ENCODE measurements at places on chromosomes 1 and 21. TPM values are rescaled to one million over a fixed set of nuclear protein-coding genes. Genes with fewer than 3 reads are reported as not detected.

The C4BPB gene
- total RNA-seq = not detected

The FAM151A gene
- not detected for total RNA-seq

The CD160 gene
- total RNA-seq = not detected

- no peaks in the 10 kb centered on the region for H3K27me3 ChIP-seq
- no peak for DNase-seq
- no peak overlapping the region for H3K27ac ChIP-seq
- H3K36me3 ChIP-seq = peaks cover 58% of the 10 kb centered on the region
- no peak overlapping the region for H3K4me3 ChIP-seq
Observed at GRCh38 chr1:31627930-31628559, 10.6 kb downstream of the HCRTR1 start.

- H3K4me1 ChIP-seq = peaks cover 45% of the 10 kb centered on the region
- no peak overlapping the region for H3K4me3 ChIP-seq
- H3K27ac ChIP-seq = no peak overlapping the region
Observed at GRCh38 chr1:27592931-27593677, 10.8 kb downstream of the AHDC1 start.
